ENCODE measurements at places on chromosomes 1 and 21. TPM values are rescaled to one million over a fixed set of nuclear protein-coding genes. Genes with fewer than 3 reads are reported as not detected.

The YTHDF2 gene
- 90.8 TPM for total RNA-seq

- H3K4me1 ChIP-seq, result no peaks in the 10 kb centered on the region
- H3K4me3 ChIP-seq, result no peak overlapping the region
- H3K27ac ChIP-seq, result no peak overlapping the region
- H3K27me3 ChIP-seq, result peaks cover 6% of the 10 kb centered on the region
- DNase-seq, result no peak
Measured at GRCh38 chr1:37175666-37176215, 141.4 kb upstream of the GRIK3 start.

DNA sequence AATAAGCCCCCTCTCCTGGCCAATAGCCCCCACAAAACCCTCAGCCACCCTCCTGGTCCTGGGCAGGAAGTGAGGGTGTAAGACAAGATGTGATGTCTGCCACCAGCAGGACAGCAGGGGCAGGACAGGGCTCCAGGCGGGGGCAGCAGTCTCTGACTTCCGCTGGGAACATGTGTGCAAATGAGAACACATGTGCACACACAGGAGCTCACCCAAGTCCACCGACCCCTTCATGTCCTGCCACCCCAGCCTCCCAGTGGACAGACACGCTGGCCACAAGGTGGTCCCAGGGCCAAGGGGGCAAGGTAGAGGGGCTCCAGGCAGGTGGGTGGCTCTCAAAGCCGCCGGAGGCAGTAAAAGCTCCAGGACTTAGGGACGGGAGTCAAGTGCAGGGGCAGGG lies 60.1 kb downstream of the KCNAB2 start:
- peaks cover 2% of the 10 kb centered on the region for H3K27me3 ChIP-seq
- H3K4me3 ChIP-seq, result no peak overlapping the region
- H3K4me1 ChIP-seq, result no peaks in the 10 kb centered on the region
- H3K27ac ChIP-seq, result no peak overlapping the region

The DCST2 gene
- total RNA-seq, result not detected

GRCh38 chr1:164261691-164262240 lies 297.2 kb upstream of the PBX1 start:
- H3K27me3 ChIP-seq, result no peaks in the 10 kb centered on the region
- H3K27ac ChIP-seq, result no peak overlapping the region
- H3K4me3 ChIP-seq, result no peak overlapping the region
- no peaks in the 10 kb centered on the region for H3K36me3 ChIP-seq
- no peaks in the 10 kb centered on the region for H3K4me1 ChIP-seq
- DNase-seq, result no peak

The TDRD5 gene
- not detected for total RNA-seq

Data from activated CD4-positive, alpha-beta T cell treated with anti-CD3 and anti-CD28 coated beads, Interleukin-2, amount 10 ng/mL, durations not matched to agents 24 days and 14 days (primary cell).